ENCODE measurements at places on chromosomes 2 and 18. TPM values are rescaled to one million over a fixed set of nuclear protein-coding genes. Genes with fewer than 3 reads are reported as not detected.

EIF2AK3 gene
- polyA plus RNA-seq: 5.4 TPM

- H3K4me3 ChIP-seq: no peak overlapping the region
- peaks cover 7% of the 10 kb centered on the region for H3K4me1 ChIP-seq
- H3K27me3 ChIP-seq: no peaks in the 10 kb centered on the region
- no peak for DNase-seq
Observed at GRCh38 chr2:209471037-209471436, 47.2 kb downstream of the MAP2 start.

DNA sequence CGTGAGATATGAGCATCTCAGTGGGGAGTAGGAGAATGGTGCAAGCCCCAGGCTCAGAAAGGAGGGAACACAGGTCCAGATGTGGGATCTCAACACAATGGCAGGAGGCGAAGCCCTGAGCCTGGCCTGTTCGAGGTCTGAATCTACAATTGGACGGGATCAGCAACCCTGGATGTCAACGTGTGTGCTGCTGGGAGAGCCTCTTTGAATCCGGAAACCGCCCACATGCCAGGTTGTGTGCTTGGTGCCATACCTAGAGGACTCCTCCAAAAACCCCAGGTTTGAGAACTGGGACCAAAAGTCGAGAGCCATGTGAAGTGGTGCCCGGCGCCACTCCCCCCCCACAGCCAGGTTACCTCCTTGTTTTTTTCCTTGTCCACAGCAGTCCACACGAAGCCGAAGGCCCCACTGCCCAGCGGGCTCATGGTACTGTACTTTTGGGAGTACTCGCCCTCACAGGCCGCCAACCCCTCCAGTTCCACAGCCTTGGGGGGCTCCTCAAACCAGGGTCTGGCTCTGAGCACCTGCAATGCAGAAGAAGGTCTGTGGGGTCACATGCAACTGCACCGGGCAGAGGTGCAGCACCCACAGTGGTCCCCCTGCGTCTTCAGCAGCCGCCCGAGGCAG is 20.4 kb upstream of the MTERF4 start:
- H3K27me3 ChIP-seq: no peaks in the 10 kb centered on the region
- no peak overlapping the region for H3K4me3 ChIP-seq
- H3K36me3 ChIP-seq: peaks cover 5% of the 10 kb centered on the region
- H3K27ac ChIP-seq: no peak overlapping the region
- DNase-seq: no peak

- no peaks in the 10 kb centered on the region for H3K27me3 ChIP-seq
- no peak for DNase-seq
- no peak overlapping the region for H3K4me3 ChIP-seq
- no peaks in the 10 kb centered on the region for H3K36me3 ChIP-seq
- peak overlapping the region; percentile 64 for H3K27ac ChIP-seq
Observed at GRCh38 chr2:6992794-6993228, 75.6 kb downstream of the RNF144A start.

PRKRA gene
- 27.7 TPM for polyA plus RNA-seq

DNA sequence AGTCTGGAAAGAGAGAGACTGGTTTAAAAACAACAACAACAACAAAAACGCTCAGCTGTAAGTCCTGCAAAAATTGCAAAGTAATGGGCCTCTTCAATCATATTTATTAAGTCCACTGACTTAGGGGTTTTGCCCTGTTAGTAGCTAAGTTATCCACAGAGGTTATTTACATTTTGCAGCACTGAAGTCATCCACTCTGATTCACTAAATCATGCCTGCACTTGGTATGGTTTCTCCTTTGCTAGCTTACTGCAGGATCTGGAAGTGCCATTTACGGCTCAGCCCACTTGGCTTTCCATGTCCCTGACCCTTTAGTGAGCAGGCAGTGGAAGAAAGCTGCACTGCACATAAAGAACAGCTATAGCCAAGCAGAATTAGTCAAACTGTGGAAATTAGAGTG is 484.4 kb downstream of the NRXN1 start:
- H3K27me3 ChIP-seq: no peaks in the 10 kb centered on the region
- DNase-seq: no peak
- H3K36me3 ChIP-seq: no peaks in the 10 kb centered on the region
- no peak overlapping the region for H3K4me3 ChIP-seq
- H3K27ac ChIP-seq: no peak overlapping the region

DNA sequence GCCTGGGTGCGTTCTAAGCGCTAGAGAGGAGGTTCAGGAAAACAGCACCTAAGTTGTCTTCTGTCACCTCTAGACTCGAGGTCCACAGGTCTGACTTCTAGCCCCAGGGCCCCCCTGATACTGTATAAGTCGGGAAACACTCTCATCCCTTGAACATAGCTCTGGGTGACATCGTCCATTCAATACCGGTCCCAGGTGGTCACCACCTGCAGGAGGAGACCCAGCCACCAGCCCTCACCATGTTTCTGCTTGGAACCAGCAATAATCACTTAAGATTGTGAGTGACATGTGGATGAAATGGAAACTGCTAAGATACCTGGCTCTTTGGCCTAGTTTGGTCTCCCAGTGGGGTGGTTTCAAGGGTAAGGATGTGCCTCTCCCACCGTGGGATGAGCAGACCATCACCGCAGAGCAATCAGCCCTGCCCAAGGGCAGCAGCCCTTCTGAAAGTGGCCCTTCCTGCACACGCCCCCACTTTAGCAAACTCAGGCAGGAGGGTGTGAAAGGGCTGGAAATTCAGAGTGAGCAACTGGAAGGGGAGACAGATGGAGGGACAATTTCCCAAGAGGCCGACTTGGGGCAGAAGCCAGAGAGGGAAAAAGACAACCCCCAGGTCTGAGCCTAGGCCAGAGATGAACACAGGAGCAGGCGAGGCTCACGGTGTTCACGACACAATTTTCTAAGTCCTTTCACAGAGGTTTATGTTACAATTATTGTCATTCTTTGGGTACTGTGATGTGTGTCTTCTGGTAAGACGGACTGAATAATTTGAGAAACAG is 95.2 kb downstream of the ZNF516 start:
- no peak overlapping the region for H3K27ac ChIP-seq
- no peaks in the 10 kb centered on the region for H3K27me3 ChIP-seq
- H3K4me1 ChIP-seq: peaks cover 3% of the 10 kb centered on the region
- no peak for DNase-seq
- no peak overlapping the region for H3K4me3 ChIP-seq
- H3K36me3 ChIP-seq: no peaks in the 10 kb centered on the region

GRCh38 chr2:241870611-241871537 is 1.3 kb downstream of the RTP5 start:
- H3K27me3 ChIP-seq: peaks cover 43% of the 10 kb centered on the region
- H3K36me3 ChIP-seq: no peaks in the 10 kb centered on the region
- H3K4me3 ChIP-seq: no peak overlapping the region
- H3K27ac ChIP-seq: peak overlapping the region; percentile 14

GRCh38 chr18:29892960-29893558 is 1149.5 kb downstream of the DSC3 start:
- H3K4me3 ChIP-seq: no peak overlapping the region
- H3K27me3 ChIP-seq: no peaks in the 10 kb centered on the region
- H3K4me1 ChIP-seq: no peaks in the 10 kb centered on the region
- no peaks in the 10 kb centered on the region for H3K36me3 ChIP-seq
- no peak overlapping the region for H3K27ac ChIP-seq

GRCh38 chr2:14424478-14425390 is 207.8 kb upstream of the LRATD1 start:
- no peak for DNase-seq
- no peaks in the 10 kb centered on the region for H3K36me3 ChIP-seq
- H3K27ac ChIP-seq: no peak overlapping the region
- H3K4me3 ChIP-seq: no peak overlapping the region

DNA sequence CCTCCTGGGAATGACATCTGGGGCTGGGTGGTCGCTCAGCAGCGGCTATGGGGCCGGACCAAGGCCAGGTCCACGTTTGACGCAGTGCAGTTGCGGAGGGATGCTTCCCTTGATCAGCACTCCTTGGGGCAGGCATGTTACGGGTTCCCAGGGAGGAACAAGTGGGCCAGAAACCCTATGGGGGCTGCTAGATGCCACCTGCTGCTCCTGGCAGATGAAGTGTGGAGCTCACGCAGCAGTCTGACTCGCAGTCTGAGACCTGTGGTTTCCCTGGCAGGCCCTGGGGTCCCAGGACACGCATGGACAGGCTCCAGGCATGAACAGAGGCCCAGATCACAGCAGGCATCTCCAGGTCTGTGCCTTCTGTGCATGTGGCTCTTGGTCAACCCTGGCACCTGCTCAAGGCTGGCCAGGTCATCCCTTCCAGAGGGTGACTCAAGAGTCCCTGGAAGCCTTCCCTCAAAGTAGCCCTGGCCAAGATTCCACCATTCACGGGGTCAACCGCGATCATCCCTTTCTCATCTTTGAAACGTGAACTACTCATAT is 20.0 kb downstream of the KCNF1 start:
- no peak overlapping the region for H3K4me3 ChIP-seq
- H3K27me3 ChIP-seq: no peaks in the 10 kb centered on the region
- no peaks in the 10 kb centered on the region for H3K36me3 ChIP-seq
- no peaks in the 10 kb centered on the region for H3K4me1 ChIP-seq
- DNase-seq: peak; percentile 59

ASB18 gene
- polyA plus RNA-seq: not detected

- no peaks in the 10 kb centered on the region for H3K27me3 ChIP-seq
- peaks cover 57% of the 10 kb centered on the region for H3K36me3 ChIP-seq
- no peak for DNase-seq
- no peak overlapping the region for H3K27ac ChIP-seq
Observed at GRCh38 chr2:105102963-105103421, 65.1 kb downstream of the MRPS9 start.

GRCh38 chr2:199018826-199019225 is 438.9 kb downstream of the SATB2 start:
- DNase-seq: no peak
- H3K4me3 ChIP-seq: no peak overlapping the region
- H3K27ac ChIP-seq: no peak overlapping the region
- H3K36me3 ChIP-seq: no peaks in the 10 kb centered on the region
- no peaks in the 10 kb centered on the region for H3K27me3 ChIP-seq

- H3K27ac ChIP-seq: no peak overlapping the region
- no peak for DNase-seq
- no peak overlapping the region for H3K4me3 ChIP-seq
- H3K4me1 ChIP-seq: peaks cover 18% of the 10 kb centered on the region
- no peaks in the 10 kb centered on the region for H3K27me3 ChIP-seq
- no peaks in the 10 kb centered on the region for H3K36me3 ChIP-seq
Observed at GRCh38 chr2:119809339-119810048, 49.8 kb downstream of the PTPN4 start.

DNA sequence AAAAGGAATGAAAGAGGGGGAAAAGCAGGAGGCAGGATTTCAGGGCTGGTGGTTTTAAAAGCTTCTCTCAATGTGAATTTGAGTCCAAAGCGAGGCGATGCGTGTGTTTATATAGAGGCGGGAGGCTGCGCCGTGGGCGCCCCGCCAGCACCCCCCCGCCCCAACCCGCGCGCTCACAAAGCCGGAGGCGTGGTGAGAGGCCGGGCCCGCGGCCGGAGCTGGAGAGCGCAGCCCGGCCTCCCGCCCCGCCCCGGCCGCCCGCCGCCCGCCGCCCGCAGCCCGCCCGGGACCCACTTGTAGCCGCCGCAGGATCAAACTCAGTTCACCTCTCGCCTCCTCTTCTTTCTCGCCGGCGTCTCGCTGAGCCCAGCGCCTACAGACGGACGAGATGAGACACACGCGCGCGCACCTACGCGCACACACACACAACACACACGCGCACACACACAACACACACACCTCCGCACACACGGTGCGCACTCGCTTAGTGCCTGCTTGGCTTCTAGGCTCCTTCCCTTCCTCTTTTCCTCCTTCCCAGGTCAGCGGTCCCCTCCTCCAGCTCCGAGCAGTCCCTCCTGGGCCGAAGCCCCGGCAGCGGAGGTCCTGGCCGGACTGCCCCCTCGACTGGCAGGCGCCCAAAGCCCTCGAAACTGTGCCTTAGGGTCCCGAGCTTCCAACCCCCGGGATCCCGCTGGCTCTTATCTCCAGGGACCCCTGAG is 1.3 kb upstream of the CYP26B1 start:
- H3K4me3 ChIP-seq: no peak overlapping the region
- peak; percentile 79 for DNase-seq
- H3K27ac ChIP-seq: no peak overlapping the region
- H3K27me3 ChIP-seq: peaks cover 11% of the 10 kb centered on the region

GRCh38 chr2:191756761-191757160 is 78.8 kb downstream of the NABP1 start:
- no peak overlapping the region for H3K27ac ChIP-seq
- DNase-seq: no peak

DNA sequence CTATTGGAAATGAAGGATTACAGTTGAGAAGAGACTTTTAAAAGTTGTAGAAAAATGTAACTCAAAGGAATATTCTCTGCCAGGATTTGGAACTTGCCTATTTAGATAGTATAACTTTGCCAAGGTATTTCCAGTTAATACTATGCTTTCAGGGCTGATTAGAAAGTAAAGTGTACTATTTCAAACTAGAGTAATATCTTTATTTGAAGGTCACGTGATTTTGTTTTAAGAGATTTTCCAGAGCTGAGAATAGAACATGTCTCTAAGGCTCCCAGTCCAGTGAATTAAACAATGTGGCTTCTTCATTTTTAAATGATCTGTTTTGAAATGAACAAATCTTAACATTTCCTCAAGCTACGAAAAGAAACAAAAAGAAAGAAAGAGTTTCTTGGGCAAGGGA is 53.9 kb downstream of the CCDC148 start:
- H3K27ac ChIP-seq: no peak overlapping the region
- H3K4me3 ChIP-seq: no peak overlapping the region
- no peaks in the 10 kb centered on the region for H3K4me1 ChIP-seq

GRCh38 chr2:157377861-157378260 is 52.2 kb upstream of the ERMN start:
- no peaks in the 10 kb centered on the region for H3K36me3 ChIP-seq
- no peak overlapping the region for H3K27ac ChIP-seq
- no peaks in the 10 kb centered on the region for H3K27me3 ChIP-seq
- no peak overlapping the region for H3K4me3 ChIP-seq
- H3K4me1 ChIP-seq: no peaks in the 10 kb centered on the region
- DNase-seq: no peak

TUBA4B gene
- polyA plus RNA-seq: not detected

DNA sequence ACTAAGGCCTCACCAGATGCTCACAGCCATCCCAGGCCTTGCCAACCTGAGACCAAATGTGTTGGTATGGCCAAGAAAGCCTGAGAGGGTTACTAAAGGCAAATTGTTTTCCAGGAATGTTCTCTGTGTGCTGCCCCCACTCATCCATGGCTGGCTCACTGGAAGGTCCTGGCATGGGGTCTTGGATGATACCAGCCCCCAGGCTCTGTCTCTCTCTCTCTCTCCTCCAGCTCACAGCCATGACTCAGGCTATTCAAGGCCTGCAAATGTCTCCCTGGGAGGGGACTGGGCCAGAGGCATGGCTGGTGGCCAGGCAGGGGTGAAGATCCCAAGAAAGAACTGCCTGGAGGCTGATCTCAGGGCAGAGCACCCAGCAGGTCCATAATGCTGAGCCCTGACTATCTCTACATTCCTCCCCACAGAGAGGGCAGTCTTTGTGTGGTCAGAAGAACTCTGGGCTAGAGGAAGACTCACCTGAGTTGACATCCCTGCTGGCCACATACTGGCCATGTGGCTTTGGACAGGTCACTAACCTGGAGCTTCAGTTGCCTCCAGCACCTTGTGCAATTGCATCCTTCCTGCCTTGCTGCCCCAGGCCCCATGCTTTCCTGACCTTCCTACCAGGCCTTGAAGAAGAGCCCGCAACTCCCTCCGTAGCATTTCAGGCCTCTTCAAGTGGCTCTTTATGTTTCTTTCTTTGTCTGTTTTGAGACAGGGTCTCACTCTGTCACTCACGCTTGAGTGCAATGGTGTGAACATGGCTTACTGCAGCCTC is 150.4 kb downstream of the ZFP36L2 start:
- no peaks in the 10 kb centered on the region for H3K27me3 ChIP-seq
- peak overlapping the region; percentile 57 for H3K27ac ChIP-seq
- peak; percentile 39 for DNase-seq
- no peaks in the 10 kb centered on the region for H3K36me3 ChIP-seq
- H3K4me3 ChIP-seq: no peak overlapping the region

Data from spleen (tissue), 13 donors.